Calu3 (cell line): ENCODE measurements at places on chromosomes 13 and 19. TPM values are rescaled to one million over a fixed set of nuclear protein-coding genes. Genes with fewer than 3 reads are reported as not detected.

DNA sequence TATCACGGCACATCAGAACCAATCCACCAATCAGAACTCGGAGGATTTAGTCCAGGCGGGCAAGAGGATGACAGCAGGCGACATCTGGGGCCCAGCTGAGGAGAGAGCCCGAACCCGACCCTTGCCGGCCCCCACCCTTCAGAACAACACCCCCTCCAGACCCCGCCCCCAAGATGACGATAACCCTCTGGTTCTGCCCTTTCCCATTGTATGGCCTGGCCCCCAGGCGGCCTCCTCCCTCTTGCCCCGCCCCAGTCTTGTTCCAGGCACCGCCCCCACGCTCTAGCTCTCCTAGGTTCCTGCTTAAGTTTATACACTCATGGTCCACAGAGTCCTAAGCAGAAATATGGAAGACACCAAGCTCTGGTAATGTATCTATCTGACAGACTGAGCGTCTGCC, 2.8 kb upstream of the ZNF83 start:
- DNase-seq: no peak

- no peak for DNase-seq
Measured at GRCh38 chr19:13841086-13841961, 35.6 kb upstream of the NANOS3 start.

- no peak for DNase-seq
Measured at GRCh38 chr19:34990578-34991192, 9.4 kb upstream of the GRAMD1A start.

HRC gene
- not detected in 2 replicates for total RNA-seq

SSC5D gene
- 0.26 and 0.69 TPM in 2 replicates for total RNA-seq

DNA sequence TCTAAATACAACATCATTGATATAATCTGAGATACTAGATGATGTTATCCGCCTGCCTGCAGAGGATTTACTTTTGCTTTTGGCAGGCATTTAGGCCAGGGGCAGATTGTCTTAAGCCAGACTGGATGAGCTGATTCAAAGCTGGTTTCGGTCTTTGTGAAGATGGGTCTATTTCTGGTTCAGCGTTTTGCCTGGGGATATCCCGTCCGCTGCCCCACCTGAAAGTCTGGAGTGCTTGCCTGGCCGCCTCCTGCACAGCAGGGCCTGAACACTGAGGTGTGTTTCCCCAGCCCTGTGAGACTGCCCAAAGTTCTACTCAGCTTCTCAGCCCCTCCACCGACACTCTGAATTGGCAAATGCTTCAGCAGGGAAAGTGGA, 149.7 kb downstream of the KATNAL1 start:
- no peak for DNase-seq

DNA sequence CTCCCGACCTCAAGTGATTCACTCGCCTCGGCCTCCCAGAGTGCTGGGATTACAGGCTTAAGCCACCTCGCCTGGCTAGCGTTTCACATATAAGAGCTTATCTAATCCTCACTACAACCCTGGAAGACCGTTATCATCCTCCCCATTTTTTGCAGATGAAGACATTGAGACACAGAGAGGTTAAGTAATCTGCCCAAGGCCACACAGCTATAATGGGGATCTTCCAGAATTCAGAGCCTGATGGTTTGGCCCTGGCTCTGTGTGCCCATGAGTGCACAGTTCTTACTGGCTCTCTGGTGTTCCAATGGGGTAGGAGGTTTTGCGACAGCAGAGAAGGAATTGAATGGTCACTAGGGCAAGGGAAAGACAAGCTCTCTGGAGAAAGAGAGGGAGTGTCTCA, 16.8 kb upstream of the KCTD15 start:
- no peak for DNase-seq

- DNase-seq: peak; percentile 16
Measured at GRCh38 chr13:80132741-80133601, 208.0 kb downstream of the SPRY2 start.

PSG4 gene
- 11.2 and 11.9 TPM in 2 replicates for total RNA-seq

DNA sequence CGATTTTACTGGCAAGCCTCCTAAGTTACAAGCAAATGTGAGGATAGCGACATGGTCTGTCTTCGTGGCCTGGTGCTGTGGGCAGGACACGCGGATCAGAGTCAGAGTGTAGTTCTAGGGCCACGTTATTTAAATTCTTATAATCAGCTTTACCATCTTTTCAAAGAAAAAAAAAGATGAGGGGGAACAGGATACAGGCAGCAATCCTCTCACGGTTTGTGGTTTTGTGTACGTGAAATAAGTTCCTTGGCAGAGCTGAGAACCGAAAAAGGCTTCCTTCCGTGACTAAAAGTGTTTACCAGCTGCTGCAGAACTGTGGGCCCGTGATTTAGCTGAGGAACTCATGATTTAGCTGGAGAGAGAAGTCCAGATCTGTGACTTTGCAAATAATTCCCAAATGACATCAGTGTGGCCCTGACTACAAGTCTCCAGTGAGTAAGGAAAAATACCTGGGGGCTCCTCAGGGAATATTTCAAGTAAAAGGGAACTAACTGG, 27.2 kb downstream of the RCBTB2 start:
- no peak for DNase-seq

- DNase-seq: no peak
Measured at GRCh38 chr13:73687929-73688328, 446.3 kb downstream of the KLF12 start.

- no peak for DNase-seq
Measured at GRCh38 chr19:39946532-39946931, 12.1 kb upstream of the FCGBP start.
